EL (cell line): ENCODE measurements at places on chromosomes 5 and 9.
A peak's percentile ranks its signal among the peaks of the same experiment; 100 is the strongest.

GRCh38 chr9:120557205-120557604 is 22.8 kb downstream of the CDK5RAP2 start:
- DNase-seq, result no peak

DNA sequence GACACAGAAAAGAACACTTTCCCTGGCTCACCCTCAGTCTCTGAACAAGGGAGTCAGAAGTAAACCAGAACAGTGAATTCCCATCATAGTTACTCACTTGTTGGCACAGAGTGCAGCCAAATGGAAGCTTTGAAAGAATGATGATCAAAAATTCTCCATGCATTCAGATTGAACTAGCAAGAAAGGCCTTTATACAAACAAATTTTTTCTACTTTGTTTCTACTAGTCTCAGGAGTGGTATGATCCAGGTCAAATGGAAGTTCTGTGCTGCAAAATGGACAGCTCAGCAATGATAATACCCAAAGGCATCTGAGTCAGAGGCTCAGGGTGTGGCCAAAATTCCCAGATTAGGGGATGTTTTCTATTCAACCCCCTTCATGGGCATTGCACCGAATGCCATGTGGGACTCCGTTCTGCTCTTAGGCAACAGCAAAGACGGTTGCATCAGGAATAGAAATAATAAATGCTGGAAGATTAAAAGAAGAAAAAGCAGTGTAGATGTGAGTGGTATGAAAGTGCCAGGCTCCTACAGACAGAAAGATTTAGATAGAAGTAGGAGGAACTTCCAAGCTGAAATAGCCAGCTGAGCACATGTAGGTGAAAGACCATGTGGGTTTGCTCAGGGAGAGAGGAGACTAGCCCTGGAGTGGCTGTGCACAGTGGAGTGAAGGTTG is 24.0 kb upstream of the ASPN start:
- peak; percentile 95 for DNase-seq

- DNase-seq, result no peak
Observed at GRCh38 chr9:137320555-137321384, 18.7 kb upstream of the NRARP start.

- no peak for DNase-seq
Observed at GRCh38 chr5:112656451-112656850, 81.2 kb upstream of the APC start.

GRCh38 chr9:35914301-35914807 is 5.1 kb downstream of the SPAAR start:
- DNase-seq, result peak; percentile 28

DNA sequence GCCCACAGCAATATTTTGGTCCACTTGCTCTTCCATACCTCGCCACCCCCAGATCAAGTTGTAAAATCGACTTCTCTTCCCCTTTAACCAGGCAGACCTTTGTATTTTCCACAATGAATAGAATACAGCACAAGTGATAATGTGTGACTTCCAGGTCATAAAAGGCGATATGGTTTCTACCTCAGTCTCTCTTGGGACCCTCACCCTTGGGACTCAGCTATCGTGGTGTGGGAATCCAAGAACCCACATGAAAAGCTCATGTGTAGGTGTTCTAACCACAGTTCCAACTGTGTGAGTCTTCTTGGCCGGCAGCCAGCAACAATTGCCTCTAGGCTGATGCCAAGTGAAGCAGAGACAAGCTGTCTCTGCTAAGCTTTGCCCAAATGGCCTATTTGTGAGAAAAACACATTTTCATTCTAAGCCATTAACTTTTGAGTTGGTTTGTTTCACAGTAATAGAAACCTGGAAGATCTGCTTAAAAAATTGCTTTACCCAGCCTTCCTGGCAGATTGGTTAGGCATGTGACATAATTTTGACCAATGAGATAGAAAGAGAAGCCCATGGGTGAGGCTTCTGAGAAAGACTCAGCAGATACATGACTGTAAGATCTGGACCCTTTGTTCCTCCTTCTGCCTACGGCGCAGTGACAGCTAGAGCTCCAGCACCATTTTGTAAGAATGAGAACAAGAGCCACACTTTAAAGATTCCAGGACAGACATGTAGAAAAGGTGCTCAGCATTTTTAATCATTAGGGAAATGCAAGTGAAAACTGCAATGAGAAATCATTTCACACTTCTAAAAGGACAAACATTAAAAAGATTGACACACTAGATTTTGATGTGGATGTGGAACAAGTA is 18.3 kb upstream of the MLLT3 start:
- DNase-seq, result peak; percentile 46

DNA sequence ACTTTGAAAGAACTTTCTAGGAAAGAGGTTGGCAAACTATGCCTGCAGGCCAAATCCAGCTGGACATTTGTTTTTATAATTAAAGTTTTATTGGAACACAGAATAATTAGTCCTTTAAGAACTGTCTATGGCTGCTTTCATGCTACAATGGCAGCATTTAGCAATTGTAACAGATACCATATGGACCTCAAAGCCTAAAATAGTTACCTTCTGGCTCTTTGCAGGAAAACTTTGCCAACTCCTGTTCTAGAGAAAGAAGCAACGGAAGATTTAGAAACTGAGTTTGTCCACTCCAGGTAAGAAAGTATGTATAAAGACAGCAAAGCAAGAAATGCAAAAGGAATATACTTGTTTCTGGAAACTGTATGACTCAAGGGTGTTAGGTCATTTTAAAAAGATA is 281.7 kb upstream of the TRPM3 start:
- no peak for DNase-seq

- no peak for DNase-seq
Observed at GRCh38 chr9:9754186-9754585, 858.6 kb downstream of the PTPRD start.

- peak; percentile 49 for DNase-seq
Observed at GRCh38 chr9:122370869-122371755, at the start of gene PTGS1. TSS of gene PTGS1 (plus strand) at chr9:122371024. CDS start at chr9:122371085, 61 bp downstream.

GRCh38 chr9:118635416-118635815 is 733.8 kb downstream of the BRINP1 start:
- DNase-seq, result no peak

DNA sequence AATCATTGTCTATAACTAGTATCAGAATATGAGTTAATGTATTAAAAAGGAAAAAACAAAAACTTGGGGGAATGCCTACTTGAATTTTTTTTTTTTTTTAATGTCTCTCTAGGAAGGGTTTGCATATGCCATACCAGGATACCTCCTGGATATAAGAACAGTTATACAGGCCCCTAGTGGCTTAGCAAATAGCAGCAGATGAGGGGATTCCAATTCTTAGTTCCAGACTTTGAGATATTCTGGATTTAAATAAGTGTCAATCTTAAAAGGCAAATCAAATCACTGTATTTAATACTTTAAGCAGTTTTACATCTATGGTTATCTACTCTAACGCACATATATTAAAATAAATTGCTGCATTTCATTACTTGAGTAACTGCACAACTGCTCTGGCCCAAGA is 1055.5 kb upstream of the DMAC1 start:
- no peak for DNase-seq

- peak; percentile 10 for DNase-seq
Observed at GRCh38 chr5:117494188-117494587, 919.6 kb upstream of the SEMA6A start.
